Melanocyte of skin (primary cell): ENCODE measurements at places on chromosomes 4 and X. TPM values are rescaled to one million over a fixed set of nuclear protein-coding genes. Genes with fewer than 3 reads are reported as not detected.

PLS3 gene
- 149 and 205 TPM in 2 replicates for total RNA-seq

SMIM10L2A gene
- total RNA-seq: under 0.01 TPM in 2 replicates

PPM1K gene
- 44.7 and 45.1 TPM in 2 replicates for total RNA-seq

HSD17B13 gene
- total RNA-seq: under 0.01 TPM in 1 of 2 replicates, not detected in the other

PORCN gene
- 6.5 and 8.4 TPM in 2 replicates for total RNA-seq

DIAPH2 gene
- 21.7 and 57.8 TPM in 2 replicates for total RNA-seq

CTAG1B gene
- total RNA-seq: not detected in 2 replicates

NIPAL1 gene
- 0.34 and 2.5 TPM in 2 replicates for total RNA-seq

SAGE1 gene
- not detected in 2 replicates for total RNA-seq

SYN1 gene
- 0.36 TPM in 1 of 2 replicates, not detected in the other for total RNA-seq

HPGDS gene
- total RNA-seq: not detected in 2 replicates

ANOS1 gene
- 0.34 and 2.5 TPM in 2 replicates for total RNA-seq

KLHL15 gene
- total RNA-seq: 10.7 and 17.4 TPM in 2 replicates

RAB41 gene
- total RNA-seq: not detected in 2 replicates

RHOH gene
- not detected in 2 replicates for total RNA-seq

SPATA18 gene
- total RNA-seq: 10.7 and 13.1 TPM in 2 replicates

SPON2 gene
- 42.0 and 66.9 TPM in 2 replicates for total RNA-seq

WWC2 gene
- 20.0 and 25.0 TPM in 2 replicates for total RNA-seq

FAM184B gene
- 0.67 and 1.4 TPM in 2 replicates for total RNA-seq

NSG1 gene
- 75.3 and 103 TPM in 2 replicates for total RNA-seq

ARHGAP36 gene
- not detected in 2 replicates for total RNA-seq

LRCH2 gene
- 0.62 and 1.7 TPM in 2 replicates for total RNA-seq

PRKG2 gene
- under 0.01 and 1.8 TPM in 2 replicates for total RNA-seq

FNIP2 gene
- 48.9 and 70.9 TPM in 2 replicates for total RNA-seq

GPAT3 gene
- 29.3 and 33.0 TPM in 2 replicates for total RNA-seq

TSPAN7 gene
- total RNA-seq: 0.34 and 0.36 TPM in 2 replicates

PAK3 gene
- under 0.01 TPM in 1 of 2 replicates, not detected in the other for total RNA-seq

ASB5 gene
- not detected in 2 replicates for total RNA-seq

CXCL3 gene
- 4.9 and 8.3 TPM in 2 replicates for total RNA-seq

CSN1S1 gene
- total RNA-seq: not detected in 2 replicates

ATP2B3 gene
- total RNA-seq: not detected in 2 replicates

LARP1B gene
- 11.7 and 16.3 TPM in 2 replicates for total RNA-seq

PNMA6F gene
- not detected in 2 replicates for total RNA-seq

PCGF3 gene
- total RNA-seq: 30.6 and 42.5 TPM in 2 replicates

USP27X gene
- total RNA-seq: 3.1 and 4.4 TPM in 2 replicates

UGT2B11 gene
- not detected in 2 replicates for total RNA-seq

LGI2 gene
- not detected in 2 replicates for total RNA-seq

MECP2 gene
- total RNA-seq: 29.3 and 30.5 TPM in 2 replicates

STEEP1 gene
- 30.3 and 32.2 TPM in 2 replicates for total RNA-seq

ATP1B4 gene
- not detected in 2 replicates for total RNA-seq

TRIM60 gene
- not detected in 2 replicates for total RNA-seq

FAM133A gene
- total RNA-seq: under 0.01 TPM in 1 of 2 replicates, not detected in the other

NALF2 gene
- not detected in 2 replicates for total RNA-seq

DMP1 gene
- total RNA-seq: not detected in 2 replicates
